BE2C (cell line): ENCODE measurements at places on chromosomes 2 and 18.

DNA sequence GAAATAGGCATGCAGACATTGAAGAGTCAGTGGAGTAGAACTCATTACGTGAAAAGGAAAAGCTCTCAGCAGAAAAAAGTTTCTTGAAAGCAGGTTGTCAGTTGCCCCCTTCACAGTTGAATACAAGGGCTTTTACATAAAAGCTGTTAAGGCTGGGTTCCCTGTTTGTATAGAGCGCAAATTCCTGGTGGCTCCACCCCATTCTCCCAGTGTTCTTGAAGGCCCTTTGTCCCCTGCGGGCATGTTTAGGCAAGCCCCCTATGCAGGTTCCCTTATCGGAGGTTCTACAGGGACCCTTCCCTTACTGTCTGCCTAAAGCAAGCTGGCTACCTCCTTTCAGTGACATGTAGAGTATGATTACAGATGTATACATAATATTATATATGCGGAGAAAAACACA lies 497.2 kb upstream of the SYT4 start:
- no peak for DNase-seq

DNA sequence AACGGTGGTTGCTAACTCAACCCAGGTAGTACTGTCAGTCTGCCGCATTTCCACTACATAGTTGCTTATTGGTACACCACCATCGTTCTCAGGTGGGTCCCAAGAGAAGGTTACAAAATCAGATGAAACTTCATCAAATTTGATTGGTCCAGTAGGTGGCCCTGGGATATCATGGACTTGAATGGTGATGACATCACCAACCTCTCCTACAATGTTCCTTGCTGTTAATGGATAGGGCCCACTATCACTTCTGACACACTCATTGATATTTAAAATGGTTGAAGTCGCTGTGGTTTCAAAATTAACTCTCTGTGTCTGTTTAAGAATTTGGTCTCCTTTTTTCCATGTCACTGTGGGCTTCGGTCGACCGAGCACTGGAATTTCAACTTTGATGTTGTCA lies 94.5 kb downstream of the PLEKHA3 start:
- no peak for DNase-seq

GRCh38 chr2:28136556-28136955 lies 246.0 kb downstream of the BABAM2 start:
- no peak for DNase-seq

DNA sequence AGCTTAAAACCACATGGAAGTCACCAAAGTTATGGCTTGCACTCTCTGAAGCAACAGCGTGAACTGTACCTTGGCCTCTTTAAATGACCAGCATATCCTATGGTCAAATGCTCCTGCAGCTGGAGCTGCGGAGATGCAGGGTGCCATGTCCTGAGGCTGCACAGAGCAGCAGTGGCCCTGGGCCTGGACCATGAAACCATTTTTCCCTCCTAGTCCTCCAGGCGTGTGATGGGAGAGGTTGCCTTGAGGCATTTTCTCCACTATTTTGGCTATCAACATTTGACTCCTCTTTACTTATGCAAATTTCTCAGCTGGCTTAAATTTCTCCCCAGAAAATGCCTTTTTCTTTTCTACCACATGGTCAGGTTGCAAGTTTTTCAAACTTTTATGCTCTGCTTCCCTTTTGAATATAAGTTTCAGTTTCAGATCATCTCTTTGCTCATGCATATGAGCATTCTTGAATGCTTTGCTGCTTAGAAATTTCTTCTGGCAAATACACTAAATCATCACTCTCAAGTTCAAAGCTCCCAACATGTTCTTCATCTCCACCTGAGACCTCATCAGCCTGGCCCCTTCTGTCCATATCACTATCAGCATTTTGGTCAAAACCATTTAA lies 82.9 kb upstream of the TMEFF2 start:
- DNase-seq: no peak

GRCh38 chr2:239265681-239266433 lies 135.0 kb downstream of the HDAC4 start:
- no peak for DNase-seq

DNA sequence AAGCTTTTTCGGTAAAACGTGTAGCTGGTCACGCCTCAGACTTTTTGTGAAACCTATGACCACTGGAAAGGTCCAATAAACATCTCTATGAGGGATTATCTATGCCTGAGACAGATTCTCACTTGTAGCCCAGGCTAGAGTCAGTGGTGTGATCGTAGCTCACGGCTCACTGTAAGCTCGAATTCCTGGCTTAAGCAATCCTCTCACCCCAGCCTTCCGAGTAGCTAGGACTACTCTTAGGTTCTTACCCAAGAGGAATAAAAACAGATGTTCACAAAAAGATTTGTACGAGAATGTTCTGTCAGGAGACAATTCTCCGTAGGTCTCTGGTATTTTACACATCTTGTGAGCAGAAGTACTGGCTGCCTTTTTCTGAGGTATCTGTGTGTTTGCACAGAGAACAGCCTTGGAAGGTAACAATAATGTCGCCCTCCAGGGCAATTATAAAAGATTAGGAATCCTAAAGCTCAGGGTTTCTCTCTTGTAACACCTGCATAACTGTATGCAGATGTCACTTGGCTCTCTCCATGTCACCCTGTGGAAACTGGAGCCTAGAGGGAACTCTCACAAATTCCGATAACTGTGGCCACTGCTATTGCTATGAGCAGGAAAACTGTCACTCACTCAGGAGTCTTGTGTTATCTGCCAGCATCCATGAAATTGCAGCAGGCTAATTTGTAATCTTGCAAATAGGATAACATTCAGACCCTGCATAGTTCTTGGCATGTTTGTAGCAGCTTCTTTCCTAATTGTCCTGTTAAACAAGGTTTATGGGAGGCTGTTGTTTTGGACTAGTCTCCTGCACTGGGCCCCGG lies 25.5 kb upstream of the RALBP1 start:
- DNase-seq: no peak

DNA sequence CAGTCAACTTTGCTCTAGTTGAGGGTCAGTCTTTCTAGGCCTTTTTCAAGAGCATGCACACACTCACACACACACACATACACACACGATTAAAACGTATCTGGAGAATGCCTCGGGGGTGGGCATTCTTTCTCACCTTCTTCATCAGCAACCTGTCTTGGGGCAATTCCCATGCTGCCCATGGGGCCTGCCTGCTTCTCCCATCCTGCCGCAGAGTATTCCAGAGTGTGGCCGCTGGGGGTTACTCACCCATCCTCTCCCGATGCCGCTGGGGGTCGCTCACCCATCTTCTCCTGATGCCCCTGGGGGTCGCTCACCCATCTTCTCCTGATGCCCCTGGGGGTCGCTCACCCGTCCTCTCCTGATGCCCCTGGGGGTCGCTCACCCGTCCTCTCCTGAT lies 10.8 kb upstream of the ALLC start:
- DNase-seq: no peak

- DNase-seq: no peak
These were observed 51.4 kb downstream of the LPIN1 start for GRCh38 chr2:11797846-11798245.

DNA sequence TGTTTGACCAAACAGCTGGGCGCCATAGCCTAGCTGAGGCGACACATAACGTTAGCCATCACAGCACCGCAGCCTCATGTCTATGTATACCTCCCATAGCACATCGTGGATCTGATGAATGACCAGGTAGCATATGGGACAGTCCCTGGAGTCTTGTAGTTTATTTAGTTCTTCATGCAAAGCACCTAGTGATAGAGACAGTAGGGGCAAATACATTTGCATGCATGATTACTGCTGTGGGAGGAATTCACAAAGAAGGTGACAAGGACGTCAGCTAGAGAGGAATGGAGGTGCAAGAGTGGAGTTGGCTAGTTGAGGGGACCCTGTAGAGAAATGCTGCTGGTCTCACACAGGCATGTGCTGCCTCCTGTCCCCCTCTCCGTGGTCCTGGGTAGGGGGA lies 478.9 kb upstream of the HS6ST1 start:
- no peak for DNase-seq

DNA sequence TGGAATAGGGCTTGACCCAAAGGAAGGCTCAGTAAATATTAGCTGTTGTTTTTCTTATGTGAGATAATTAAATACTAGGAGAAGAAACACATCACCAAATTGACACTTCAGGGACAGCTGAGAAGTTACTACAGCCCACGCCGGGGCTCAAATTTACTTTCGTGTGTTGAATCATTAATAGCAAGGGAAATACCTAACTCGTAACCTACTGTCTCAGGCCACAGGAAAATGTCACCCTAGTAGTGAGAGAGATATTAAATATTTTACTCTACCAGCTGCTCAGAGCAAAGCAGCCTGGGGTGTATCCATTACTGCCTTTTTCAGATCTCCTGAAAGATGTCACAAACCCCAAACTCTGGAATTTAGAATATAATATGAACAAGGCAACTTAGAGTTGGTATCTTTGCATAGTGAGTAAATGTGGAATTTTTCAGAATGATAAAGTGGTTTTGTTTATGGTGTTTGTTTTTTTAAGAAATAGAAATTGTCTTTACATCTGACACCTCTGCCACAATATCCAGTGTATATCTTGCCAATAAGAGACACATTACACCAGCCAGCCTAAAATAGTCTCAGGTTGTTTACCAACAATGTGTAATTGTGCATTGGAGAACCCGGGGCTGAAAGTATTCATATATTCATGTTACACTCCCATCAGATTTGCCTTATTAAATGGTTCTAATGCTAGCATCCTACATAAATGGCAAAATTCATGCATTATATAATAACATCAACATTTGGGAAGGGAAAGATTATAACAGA lies 48.4 kb downstream of the ATP8B1 start:
- no peak for DNase-seq

GRCh38 chr2:8268172-8268783 lies 413.6 kb upstream of the ID2 start:
- no peak for DNase-seq

DNA sequence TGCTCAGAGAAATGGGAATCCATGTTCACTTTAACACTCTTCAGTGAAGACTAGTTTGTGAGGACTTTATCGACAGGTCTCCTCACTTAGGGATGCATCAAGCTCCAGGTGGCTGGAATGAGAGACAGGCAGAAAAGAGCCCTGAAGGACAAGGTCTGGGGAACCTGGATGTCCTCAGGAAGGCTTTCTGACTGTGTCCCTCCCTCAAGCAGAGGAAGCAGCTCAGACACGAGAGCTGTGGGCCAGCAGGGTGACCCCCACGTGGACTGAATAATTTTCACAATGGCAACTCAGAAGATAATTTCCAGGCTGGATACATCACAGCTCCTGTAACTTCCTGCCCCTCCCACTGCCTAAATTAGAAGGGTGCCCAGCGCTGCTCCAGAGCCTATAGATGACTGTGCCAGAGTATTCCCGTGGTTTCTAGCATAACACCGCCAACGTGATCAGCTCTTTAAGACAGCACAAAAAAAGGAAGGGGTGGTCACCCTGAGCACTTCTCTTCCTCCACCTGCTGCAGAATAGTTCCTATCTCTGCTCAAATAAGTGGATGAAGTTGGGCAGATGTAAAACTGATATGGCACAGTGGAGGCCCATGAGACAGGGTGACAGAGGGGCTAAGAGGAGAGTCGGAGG lies 25.7 kb upstream of the NCK2 start:
- DNase-seq: no peak
